ENCODE measurements at places on chromosomes 5 and 9.

DNA sequence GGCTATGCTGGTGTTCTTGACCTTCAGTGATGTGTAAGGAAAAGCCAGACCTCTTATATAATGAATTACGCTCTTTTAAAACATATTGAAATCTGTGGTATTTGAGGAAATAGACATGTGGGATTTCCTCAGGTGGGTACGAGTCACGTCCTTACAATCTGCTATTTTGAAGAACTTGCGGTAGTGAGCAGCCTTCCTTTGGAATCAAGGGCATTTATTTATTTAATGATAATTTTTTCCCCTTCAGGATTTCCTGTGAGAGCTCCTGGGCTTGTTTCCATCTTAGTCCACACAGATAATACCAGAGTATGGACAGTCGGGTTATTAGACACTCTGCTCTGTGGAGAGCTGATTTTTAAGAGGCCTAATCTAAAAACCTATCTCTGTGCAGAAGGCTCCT is 167.9 kb downstream of the ARHGEF28 start:
- peak; percentile 68 for DNase-seq

GRCh38 chr5:6449465-6450158 is 953 bp downstream of the UBE2QL1 start:
- DNase-seq: no peak

DNA sequence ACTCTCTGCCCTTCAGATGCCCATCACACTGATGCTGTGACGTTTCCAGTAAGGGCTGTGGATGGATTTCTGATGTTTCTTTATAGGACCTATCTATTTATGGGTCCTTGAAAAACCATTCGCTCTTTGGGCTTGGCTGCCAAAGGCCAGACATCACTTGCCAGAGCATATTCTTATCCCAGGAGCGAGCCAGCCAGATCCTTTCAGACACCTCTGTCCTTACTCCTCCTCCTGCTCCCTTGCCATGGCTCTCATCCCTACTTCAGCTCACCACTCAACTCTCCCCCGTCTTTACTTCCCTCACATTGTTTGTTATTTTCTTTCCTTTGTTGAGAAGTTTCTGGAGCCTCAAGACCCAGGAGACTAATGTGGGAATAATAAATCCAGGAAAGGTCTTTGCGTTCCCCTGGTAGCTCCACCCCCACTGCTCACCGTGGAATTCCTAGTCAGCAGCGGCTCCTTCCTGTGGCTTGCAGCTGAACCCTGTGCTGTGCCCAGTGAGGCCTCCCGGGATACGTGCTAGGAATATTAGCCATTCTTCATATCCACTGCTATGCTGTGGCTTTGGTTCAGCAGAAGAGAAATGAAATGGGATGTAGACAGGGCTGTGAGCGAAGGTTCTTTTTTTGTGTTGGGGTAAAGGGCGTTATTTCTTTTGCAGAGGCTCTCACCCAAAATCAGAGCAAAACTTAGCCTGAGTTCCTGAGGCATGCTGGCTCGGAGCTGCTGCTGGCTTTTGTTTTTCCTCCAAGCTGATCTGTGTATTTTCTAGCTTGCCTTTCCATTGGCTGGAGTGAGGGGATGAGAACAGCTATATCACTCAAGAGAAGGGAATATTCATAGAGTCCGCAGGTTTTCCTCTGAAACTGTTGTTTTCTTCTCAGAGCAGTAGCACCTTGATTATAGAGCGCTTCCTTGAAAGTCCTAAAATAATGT is 171.1 kb downstream of the SAXO1 start:
- no peak for DNase-seq

- no peak for DNase-seq
Measured at GRCh38 chr5:42547141-42547540, 123.9 kb downstream of the GHR start.

DNA sequence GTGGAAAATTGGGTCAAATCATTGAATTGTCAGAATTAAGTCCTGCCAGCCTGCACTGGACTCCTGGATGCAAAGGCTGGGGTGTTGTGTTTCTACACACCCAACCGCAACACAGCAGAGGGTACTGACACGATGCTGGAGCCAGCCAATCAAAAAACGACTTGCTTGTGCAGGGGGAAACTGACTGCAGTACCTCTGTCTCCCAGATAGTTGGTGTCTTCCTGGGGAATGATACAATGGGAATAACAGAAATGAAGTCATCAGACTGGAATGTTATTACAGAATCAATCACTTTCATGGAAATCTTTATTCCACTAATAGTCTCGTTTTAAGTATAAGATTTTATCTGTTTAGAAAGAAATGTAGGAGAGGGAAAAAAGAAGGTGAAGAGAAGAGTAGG is 330.3 kb downstream of the MLLT3 start:
- no peak for DNase-seq

DNA sequence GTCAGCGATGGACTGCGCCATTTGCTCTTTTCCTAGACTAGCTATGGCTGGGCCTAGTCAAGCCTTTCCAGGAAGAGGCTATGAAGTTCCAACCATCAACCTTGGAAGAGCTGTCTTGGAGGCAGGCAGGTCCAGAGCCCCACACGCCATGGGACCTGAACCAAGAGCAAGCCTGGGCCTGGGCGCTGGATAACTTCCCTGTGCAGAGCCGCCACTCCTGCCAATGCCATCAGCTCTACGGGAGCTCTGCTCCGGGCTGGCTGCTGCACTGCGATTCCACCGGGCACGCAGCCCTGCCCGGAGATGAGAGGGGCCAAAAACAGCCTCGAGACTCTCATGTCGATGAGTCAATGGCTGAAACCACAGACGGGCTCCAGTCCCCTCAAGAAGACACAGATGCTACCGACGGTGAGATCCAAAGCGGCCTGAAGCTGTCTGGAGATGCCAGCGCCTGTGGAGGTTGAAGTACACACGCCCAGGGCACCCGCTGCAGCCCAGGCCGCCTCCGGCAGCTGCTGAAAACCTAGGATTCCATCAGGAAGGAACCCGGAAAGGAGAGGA is 103.7 kb upstream of the SELENOP start:
- no peak for DNase-seq

DNA sequence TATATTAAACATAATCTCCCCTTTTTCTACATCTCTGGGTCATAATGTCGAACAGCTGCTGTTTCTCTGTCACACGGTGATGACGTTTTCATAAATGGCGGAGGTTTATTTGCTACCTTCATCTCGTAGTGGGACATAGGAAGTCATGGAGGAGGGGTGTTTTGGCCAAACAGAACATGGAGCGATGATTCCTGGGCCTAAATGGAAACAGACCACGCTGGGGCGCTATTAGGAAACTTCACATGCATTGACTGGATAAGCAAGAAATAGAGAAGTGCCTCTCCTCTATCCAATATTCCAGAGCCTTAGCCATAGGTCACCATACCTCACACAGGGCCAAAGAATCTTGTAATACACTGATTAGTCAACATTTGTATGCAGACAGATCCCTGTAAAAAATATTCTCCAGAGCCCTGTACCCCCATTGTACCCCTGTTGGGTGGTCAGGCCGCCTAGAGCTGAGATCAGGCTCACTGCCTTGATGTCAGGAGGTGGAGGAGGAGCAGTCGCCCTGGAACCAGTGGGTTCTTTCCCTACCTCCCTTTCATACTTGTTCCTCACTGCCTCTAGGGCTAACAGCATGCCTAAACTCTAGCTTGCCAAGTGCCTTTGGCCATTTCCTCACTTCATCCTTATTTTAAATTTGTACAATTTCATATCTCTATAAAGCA is 77.8 kb upstream of the SPIN1 start:
- DNase-seq: no peak

DNA sequence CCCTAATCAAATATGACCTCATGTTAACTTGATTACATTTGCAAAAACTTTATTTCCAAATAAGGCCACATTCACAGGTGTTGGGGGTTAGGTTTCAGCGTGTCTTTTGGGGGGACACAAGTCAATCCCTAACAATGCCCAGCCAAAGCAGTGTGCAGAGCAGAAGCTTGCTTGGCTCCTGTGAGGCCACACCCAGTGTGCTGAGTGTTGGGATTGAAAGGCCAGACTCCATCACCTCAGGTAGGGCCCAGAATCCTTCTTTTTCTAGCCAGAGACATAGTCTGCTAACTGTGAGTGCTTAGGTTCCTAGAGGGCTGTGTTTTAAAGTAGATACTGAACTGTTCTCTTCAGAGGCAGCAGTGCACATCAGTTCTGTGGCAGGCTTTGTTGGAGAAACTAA is 27.9 kb downstream of the KDM4C start:
- DNase-seq: no peak

DNA sequence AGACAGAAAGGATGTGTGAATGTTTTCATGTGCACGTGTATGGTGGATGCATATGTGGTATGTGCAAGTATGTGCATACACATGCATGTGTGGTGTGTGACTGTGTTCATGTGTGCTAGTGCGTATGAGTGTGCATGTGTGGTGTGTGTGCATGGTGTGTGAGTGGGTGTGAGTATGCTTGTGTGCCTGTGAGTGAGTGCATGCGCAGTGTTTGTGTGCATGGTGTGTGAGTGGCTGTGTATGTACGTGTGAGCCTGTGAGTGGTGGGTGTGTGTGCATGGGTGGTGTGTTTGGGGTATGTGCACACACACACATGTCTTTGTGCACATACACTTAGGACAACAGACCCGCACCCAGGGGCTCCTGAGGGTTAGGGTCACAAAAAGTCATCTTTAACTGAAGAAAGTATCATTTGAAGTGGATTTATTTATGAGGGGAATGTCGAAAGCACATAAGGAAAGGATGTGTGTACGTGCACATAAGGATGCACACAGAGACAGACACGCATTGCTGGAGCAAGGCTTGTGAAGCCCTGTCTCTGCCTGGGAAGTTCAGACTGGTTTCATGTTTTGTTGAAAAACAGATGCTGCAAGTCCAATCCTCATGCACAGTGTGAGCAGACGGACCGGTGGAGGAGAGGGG is 237.0 kb downstream of the SYK start:
- no peak for DNase-seq

DNA sequence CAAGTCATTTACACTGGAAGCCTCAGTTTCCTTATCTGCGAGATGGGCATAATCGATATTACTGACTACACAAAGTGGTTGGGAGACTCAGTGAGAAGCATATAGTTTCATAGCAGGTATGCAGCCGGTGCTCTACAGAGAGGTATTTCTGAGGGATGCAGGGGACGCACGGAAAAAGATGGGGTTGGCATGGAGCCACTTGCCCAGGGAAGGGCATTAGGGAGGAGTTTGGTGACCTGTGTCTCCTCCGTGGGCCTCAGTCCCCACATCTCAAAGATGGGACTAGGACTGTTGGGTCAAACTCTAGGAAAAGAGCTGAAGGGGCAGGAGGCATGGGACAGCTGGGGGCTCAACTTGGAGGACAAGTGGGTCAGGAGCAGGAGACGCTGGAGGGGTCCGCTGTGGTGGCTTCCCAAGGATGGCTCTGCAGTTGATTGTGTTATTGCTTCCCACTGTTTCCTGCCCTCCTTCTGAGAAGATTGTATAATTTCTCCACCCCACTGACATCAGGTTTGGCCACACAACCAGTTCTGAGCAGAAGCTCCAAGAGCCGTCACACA is 158.6 kb upstream of the ALDH1B1 start:
- no peak for DNase-seq

- no peak for DNase-seq
Measured at GRCh38 chr5:78797936-78798672, 149.5 kb upstream of the LHFPL2 start.

DNA sequence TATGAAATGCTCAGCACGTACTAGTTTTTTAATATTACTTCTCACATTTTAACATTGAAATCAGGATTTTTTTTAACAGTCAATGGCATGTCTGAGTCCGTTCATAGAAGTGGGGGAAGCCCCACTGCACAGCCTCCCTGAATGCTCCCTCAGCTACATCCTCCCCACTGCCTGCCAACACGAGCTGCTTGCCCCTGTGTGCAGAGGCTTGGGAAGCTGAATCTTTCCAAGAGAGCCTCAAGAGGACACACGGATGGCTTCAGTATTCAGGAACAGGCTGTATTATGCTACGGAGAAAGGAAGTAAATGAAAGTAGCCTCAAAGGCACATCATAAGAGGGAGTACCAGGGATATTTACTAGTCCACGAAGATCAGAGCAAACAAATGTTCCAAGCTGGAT is 248.7 kb downstream of the SPOCK1 start:
- DNase-seq: no peak

DNA sequence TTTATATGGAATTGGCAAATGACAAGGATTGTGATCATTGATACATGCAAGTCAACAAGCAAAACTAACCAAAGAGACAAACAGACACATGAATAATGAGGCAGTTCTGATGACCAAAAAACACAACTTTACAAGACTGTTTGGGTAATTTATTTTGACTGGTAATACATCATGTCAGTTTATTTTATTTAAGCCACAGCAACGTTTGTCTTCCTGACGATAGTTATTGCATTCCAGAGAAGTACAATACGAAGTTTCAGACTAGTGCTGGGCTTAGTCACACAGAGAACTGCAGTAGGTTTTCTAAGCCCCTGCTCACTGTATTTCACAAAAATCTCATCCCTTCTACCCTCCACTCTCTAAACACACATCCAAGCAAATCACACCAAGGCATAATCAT is 514.2 kb downstream of the RAB3C start:
- no peak for DNase-seq

DNA sequence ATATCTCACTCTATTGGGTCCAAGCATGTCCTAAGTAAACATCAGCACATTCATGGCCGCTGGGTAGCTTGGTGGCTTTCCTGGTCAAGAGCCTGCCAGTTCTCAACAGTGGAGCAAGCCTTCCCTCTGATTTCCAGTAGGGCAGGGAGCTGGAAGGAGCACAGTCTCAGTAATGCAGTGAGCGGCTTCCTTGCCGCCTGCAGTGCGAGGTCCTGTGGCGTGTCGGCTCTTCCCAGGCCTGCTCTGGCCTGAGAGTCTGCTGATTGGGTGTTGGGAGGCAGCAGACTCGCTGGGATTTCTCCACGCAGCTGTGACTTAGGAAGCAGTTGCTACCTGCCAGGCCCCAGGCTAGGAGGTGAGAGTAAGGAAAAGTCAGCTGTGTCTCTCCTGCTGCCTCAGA is 51.3 kb downstream of the SPTAN1 start:
- DNase-seq: no peak

- no peak for DNase-seq
Measured at GRCh38 chr5:176651472-176651980, 4.2 kb downstream of the TSPAN17 start.

GRCh38 chr5:127849891-127850290 is 146.7 kb downstream of the CCDC192 start:
- DNase-seq: no peak

DNA sequence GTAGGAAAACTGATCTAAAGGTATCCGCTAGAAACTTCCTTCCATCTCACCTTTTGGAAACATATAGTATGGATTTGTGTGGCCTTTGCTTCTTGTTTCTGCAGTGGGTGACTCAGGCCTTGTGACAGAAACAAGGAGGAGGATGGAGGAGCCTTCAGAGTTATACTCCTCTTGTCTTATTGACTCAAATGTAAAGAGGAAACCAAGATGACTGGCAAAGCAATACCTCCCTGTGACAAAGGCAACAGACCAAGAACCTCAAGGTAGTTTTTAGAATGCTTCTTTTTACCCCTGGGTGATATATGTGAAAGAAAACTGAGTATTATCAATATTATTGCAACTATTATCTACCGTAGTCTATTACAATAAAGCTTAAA is 123.3 kb upstream of the SLIT3 start:
- DNase-seq: no peak

All from HS-5 (cell line).